ENCODE measurements at places on chromosomes 4 and X.
A peak's percentile ranks its signal among the peaks of the same experiment; 100 is the strongest.

DNA sequence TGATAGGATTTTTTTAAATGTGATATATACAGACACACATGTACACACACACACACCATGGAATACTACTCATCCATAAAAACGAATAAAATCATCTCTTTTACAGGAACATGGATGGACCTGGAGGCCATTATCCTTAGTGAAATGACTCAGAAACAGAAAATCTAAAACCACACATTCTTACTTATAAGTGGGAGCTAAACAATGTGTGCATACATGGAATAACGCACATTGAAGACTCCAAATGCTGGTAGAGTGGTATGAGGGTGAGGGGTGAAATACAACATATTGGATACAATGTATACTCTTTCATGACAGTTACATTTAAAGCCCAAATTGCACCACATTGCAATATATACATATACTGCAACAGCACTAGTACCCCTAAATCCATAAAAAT lies 120.2 kb upstream of the ADGRL3 start:
- DNase-seq = no peak

DNA sequence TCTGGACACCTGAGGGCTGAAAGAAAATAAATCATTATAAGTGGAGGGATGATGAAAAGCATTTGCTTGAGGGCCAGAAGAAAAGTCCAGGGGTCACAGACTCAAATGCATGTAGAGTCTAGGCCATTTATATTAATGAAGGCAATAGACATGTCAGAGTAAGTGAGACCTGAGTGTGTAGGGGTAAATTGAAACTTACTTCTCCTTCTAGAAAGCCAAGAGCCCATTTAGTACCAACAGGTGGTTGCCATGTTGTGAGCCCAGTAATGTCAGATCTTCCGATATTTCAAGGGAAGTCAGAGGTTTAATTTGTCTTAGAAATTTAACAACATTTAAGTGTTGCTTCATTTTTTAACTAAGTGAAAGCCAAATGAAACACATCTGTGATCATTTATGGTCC lies 166.1 kb upstream of the SLIT2 start:
- no peak for DNase-seq

DNA sequence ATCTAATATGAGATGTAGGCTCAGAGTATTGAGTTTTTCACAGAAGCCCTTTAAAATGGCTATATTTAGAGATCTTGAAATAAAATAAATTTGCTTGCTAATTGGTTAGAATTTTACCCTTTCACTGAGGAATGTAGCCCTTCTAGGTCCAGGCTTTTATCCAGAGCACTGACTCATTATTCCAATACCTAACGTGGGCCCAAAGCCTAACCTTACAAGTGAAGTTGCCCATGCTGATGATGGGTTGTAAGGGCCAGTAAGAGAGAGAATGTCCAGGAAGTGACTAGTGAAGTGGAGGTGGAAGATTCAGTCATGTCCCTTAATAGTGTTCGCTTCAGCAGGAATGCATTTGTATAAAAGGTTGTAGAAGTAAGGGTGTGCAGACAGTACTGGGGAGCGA lies 155.9 kb downstream of the STIM2 start:
- no peak for DNase-seq

GRCh38 chr4:185426960-185427688 lies 1.4 kb upstream of the UFSP2 start:
- no peak for DNase-seq

GRCh38 chr4:19514276-19515070 lies 737.2 kb upstream of the SLIT2 start:
- no peak for DNase-seq

DNA sequence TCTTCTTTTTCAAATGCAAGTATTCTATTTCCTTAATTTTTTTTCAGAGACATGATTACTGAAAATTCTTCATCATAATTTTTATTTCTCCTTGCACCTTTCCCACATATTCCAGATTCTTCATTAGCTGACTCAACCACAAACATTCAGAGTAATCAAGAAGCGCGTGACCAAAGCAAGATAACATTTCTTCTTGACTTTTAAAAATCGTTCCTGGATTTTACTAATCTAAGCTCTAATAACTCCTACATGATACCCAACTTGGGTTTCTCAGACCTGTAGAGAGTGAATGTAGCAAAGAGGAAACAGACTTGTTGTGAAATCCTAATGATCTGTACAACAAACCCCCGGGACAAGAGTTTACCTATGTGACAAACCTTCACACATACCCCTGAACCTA lies 615.0 kb downstream of the TMA16 start:
- DNase-seq = peak; percentile 34

DNA sequence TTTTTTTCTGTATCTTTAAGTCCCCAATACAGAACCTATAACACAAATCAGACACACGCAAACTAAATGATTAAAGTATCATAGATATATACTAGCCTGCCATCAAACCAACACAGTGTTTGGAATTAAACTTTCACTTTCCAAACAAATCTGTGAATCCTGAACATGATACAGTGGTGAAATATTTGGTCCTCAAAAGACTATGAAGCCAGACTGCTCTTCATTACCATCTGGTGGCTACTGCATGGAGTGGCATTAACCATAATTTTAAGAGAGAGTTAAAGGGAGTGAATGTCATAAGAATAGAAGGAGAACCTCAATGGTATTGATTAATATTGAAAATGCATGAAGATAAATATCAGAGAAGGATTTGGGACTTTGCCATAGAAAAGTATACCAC lies 9.2 kb upstream of the GABRA4 start:
- DNase-seq = peak; percentile 79

GRCh38 chrX:15686818-15687685 lies 22.4 kb upstream of the CLTRN start:
- peak; percentile 35 for DNase-seq

- no peak for DNase-seq
These were observed 115.8 kb upstream of the MAOA start for GRCh38 chrX:43540318-43540717.

GRCh38 chr4:70630162-70630561 lies 1.6 kb downstream of the ENAM start:
- DNase-seq = no peak

DNA sequence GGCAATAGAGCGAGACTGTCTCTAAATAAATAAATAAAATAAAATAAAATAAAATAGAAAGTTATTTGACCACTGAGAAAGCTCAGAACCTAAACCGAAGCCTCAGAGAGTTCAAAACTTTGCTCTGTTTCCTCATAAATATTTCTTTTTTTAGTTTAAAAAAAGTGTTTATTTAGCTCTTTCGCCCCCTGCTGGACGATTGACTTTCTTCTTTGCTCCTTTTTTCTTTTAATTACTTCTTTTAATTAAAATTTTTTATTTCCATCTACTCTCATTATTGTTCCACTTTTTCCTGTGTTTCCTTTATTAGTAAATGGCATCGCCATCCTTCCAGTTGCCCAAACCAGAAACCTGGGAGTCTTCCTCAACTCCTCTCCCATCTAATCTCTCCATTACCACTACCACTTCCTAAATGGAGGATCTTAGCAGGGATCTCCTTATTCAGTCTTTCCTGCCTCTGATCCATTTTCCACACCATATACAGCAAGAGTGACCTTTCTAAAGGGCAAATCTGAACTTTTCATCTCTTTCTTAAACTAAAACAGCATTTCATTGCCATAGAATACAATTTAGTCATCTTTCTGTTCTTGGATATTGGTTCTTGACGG lies 728 bp upstream of the IL13RA2 start:
- no peak for DNase-seq

- DNase-seq = no peak
These were observed 11.2 kb upstream of the ZNF185 start for GRCh38 chrX:152886716-152887115.

GRCh38 chr4:8173492-8174242 lies 15.1 kb upstream of the ABLIM2 start:
- DNase-seq = peak; percentile 78
